ENCODE measurements at places on chromosomes 5 and 9. TPM values are rescaled to one million over a fixed set of nuclear protein-coding genes. Genes with fewer than 3 reads are reported as not detected.

Gene MARVELD2
- 7.7 TPM for total RNA-seq

DNA sequence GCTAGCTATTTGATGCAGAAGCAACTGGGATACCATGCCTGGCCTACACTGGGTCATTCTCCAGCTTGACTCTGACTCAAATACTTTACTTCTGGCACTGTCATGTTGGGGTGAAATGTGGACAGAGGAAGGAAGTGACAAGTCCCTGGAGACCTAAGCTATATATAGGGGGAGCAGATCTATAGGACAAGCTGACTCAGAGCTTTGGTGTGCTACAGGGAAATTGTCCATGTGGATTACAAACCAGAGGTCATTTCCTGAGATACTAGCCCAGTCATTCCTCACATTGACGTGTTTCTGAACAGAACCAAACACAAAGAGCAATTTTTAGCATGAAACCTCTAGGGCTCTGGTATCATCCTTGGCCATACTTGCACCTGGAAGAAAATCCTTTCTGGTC lies 531.6 kb upstream of the CLINT1 start:
- no peaks in the 10 kb centered on the region for H3K27me3 ChIP-seq
- no peak for DNase-seq
- H3K4me3 ChIP-seq: no peak overlapping the region
- peak overlapping the region; percentile 33 for H3K27ac ChIP-seq
- H3K36me3 ChIP-seq: no peaks in the 10 kb centered on the region

GRCh38 chr9:14344941-14345353 lies 31.0 kb upstream of the NFIB start:
- H3K36me3 ChIP-seq: no peaks in the 10 kb centered on the region
- no peak overlapping the region for H3K4me3 ChIP-seq
- H3K4me1 ChIP-seq: peaks cover 12% of the 10 kb centered on the region
- no peak for DNase-seq

Gene PRR7
- total RNA-seq: 10.0 TPM

DNA sequence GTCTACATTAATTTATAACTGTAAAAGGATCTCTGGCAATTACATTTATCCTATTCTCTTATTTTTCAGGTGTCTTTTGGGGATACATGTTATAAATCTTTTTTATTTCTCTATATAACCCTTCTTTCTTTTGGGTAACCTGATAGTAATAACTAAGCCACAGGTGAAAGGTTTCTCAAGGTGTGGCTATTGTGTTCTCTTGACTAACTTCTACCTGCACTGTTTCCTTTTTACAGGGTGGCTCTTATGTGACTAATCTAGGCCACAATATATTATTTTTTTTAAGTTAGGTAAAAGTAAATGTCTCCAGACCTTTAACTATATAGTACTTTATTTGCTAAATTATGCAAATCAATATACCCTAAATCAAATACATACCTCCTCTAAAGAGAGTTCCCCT lies 193.2 kb downstream of the EFNA5 start:
- H3K27ac ChIP-seq: no peak overlapping the region
- no peaks in the 10 kb centered on the region for H3K27me3 ChIP-seq
- H3K36me3 ChIP-seq: no peaks in the 10 kb centered on the region
- H3K4me3 ChIP-seq: no peak overlapping the region

- H3K27me3 ChIP-seq: peaks cover 2% of the 10 kb centered on the region
- no peak for DNase-seq
- no peaks in the 10 kb centered on the region for H3K36me3 ChIP-seq
- H3K27ac ChIP-seq: peak overlapping the region; percentile 12
Measured at GRCh38 chr5:124650147-124650561, 96.3 kb downstream of the ZNF608 start.

DNA sequence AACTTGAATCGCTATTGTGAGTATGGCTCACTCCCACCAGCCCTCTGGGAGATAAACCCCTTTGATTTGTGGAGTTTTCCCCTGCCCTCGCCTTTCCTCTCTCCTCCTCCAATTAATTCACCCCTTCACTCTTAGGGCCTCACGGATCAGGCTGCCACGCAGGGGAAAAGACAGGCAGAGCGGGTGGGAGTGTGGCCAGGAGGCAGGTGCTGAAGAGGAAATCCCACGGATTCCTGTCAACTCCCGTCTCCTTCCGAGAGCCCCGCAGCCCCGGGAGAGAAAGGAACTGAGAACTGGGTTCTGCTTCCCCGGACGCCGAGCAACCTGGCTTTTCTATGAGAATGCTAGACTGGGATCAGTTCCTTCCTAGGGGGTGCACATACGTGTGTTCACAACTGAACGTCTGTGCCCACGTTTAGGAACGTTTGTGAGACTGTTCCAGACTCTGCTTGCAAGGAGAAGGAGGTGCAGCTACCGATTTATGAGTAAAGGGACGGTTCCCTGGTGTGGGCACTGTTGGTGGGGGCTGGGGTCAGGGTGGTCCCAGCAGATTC lies 314.5 kb upstream of the TLE4 start:
- no peaks in the 10 kb centered on the region for H3K36me3 ChIP-seq
- H3K4me3 ChIP-seq: peak overlapping the region; percentile 62
- peaks cover 10% of the 10 kb centered on the region for H3K4me1 ChIP-seq
- H3K27ac ChIP-seq: no peak overlapping the region
- no peak for DNase-seq

DNA sequence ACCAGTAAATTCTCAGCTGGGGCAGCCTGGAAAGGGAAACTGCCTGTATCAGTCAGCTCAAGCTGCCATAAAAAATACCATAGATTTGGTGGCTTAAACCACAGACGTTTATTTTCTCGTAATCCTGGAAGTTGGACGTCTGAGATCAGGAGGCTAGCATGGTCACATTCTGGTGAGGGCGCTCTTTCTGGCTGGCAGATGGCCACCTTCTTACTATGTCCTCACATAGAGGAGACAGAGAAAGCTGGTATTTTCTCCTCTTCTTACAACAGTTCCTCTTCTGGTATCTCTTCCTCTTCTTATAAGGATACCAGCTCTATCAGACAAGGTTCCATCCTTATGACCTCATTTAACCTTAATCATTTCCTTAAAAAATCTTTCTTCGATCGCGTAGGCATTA lies 50.5 kb upstream of the RFX3 start:
- H3K36me3 ChIP-seq: no peaks in the 10 kb centered on the region
- no peak overlapping the region for H3K27ac ChIP-seq
- H3K4me3 ChIP-seq: no peak overlapping the region
- DNase-seq: no peak
- no peaks in the 10 kb centered on the region for H3K27me3 ChIP-seq

Gene CD274
- total RNA-seq: 0.72 TPM

Data from osteoblast (primary cell).